ENCODE measurements at places on chromosomes 7 and 10.

GRCh38 chr7:147564786-147565476 lies 1025.6 kb upstream of the C7orf33 start:
- DNase-seq = no peak

- DNase-seq = no peak
Measured at GRCh38 chr10:43926371-43926770, 277.7 kb upstream of the ZNF32 start.

- DNase-seq = no peak
Measured at GRCh38 chr7:81285142-81285871, 366.5 kb upstream of the SEMA3C start.

DNA sequence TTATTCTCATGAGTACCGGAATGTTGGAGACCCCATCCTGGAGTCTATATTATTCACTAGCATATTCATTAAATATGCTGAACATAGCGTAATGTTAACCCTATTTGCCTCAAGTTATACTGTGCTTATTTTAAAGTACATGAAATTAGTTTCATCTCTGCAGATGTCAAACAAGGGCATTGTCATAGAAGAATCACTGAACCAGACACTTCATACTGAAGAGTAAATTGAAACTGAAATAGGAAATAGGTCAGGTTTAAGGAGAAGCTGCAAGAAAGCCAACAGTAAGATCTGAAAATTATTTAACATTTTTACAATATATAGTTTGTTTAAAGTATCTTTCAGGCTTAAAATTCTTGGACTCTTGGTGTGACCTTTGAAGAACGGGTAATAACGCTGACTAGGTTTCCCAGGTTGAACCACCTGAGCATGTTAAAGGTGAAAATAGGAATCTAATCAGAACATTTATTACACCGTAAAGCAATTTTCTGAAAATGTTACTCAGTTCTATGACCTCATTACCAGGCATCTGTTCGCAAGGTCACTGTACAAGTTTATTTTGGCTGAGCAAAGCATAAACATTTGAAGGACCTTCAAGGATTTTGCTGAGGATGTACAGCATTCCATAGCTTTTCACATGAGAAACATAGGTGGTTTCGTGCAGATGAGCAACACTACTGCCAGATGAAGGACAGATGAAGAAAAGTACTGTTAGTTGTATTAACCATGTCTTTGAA lies 82.7 kb downstream of the REEP3 start:
- DNase-seq = no peak

DNA sequence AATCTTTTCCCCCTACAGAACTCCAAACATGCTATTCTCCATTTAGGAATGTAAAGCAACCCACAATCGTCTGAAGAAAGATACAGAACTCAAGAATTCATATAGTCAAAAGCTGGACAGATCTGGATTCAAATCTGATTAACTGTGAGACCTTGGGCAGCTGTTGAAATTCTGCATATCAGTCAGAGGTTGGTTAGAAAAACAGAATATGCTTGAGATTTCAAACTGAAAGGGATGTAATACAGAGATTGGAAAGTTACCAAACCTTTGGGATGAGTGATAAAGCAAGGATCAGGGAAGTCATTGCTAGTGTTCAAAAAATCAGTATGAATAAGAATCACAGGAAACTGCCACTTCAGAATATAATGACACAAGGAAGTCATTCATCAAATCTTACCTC lies 406.6 kb downstream of the HTR7 start:
- DNase-seq = no peak

- no peak for DNase-seq
Measured at GRCh38 chr10:123561141-123561440, 105.1 kb upstream of the GPR26 start.

GRCh38 chr10:31721096-31721495 lies 207.5 kb downstream of the ARHGAP12 start:
- DNase-seq = no peak

DNA sequence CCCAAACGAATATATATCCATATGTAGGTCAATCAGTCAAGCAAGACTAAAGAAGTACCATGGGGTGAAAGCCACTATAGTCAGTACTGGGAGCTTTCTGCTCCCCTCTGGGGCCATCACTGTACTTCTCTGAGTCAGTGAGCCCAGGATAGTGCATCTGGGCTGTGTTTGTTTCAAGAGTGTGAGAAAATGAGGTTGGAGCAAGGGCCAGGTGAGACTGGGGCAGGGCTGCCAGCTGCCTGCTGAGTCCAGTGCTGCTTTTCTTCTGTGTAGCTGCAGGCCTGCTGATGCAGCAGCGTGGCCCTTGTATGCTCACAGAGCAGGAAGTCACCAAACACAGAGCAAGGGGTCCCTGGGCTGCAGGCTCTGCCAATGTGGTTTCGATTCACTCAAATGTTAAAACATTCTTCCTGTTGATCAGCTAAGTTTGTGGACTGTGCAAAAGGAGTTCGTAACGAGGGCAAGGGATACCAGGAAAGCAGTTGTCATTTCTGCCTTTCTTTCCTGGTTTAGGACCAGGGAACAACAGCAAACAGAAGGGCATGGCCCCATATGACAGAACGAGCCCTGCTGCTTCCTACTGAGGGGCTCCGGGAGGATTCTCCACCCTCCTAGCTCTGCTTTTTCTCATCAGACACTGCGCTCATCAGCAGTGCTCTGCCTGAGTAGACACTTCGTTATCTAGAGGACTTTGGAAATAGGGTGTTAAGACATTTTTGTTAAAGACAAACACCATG lies 65.4 kb upstream of the TNS3 start:
- no peak for DNase-seq

DNA sequence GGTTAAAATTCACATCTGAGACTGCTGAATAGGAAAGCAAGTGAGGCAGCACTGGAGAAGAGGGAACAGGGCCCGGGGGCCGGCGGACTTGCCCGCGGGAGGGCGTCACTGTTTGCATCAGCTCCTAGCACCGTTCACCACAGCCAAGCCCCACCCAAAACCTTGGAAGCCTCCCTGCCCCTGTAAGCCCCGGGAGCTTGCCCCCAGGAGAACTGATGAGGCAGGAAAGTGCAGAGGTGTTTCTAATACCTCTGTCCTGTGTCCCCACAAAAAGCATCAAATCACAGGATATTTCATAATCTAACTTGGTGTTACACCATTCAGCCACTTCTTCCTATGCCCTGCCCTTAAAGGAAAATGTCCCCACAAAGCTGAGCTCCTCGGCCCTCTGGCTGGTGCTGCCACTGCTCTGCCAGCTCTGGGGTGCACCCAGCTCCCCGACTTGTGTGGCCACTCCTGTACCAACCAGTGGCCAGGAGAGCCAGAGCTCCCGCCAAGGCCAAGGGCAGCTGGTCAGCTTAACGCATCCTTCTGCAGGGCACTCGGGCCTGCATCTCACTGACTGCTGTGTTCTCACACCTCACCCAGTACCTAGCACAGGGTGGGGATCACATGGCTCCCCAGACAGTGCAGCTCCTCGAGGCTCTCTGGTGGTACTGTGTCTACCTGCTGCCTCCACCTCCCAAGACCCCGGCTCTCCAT lies 47.3 kb upstream of the CNPY1 start:
- DNase-seq = no peak

GRCh38 chr7:43954524-43955228 lies 28.4 kb downstream of the UBE2D4 start:
- peak; percentile 4 for DNase-seq

DNA sequence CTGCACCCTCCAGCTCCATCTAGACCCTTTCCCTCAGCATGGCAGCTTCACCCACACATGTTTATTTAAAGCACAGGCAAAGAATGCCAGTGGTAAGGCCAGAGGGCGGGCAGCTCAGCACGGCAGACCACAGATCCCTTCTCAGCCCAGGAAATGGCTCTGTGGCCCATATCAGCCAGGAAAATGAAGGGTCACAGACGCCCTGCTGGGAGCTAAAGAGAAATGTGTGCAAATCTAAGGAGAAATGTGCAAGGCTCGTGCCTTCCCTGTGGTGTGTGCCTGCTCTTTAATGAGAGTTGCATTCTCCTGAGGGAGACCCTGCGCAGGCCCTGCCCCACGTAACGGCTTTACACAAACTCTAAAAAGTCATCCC lies 23.0 kb downstream of the PTPRN2 start:
- no peak for DNase-seq

DNA sequence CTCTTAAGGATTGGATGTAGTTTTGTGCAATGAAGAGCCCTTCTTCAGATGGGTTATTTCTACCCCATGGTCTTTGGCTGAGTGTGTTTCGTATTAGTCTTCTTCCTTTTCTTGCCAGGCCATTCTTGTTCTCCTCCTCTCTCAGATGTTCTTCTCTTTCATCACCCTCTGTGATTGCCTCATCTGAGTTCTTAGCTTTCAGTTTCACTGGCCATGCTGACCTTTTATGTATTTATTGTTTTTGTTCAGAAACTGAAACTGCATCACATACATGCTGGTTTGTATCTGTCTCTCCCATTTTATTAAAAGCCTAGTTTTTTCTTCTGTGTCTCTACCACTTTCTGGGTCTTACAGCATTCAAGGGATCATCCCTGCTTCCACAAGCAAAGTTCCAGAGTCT lies 21.7 kb upstream of the PCGF5 start:
- peak; percentile 37 for DNase-seq

DNA sequence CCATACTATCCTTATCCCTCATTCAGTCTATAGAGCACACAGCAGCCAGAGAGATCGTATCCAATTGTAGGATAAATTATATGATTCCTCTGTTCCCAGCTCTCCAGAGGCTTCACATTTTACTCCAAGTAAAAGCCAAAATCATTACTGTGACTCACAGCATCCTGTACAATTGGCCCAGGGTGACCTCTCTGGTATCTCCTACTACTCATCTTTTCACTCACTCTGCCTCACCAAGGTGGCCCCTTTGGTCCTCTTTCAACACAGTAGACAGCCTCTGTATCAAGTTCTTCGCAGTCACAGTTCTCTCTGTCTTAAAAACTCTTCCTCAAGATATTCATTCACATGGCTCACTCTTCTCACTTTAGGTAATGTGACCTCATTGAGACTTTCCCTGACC lies 72.6 kb upstream of the LSM8 start:
- no peak for DNase-seq

- DNase-seq = no peak
Measured at GRCh38 chr10:62036186-62037081, 134.9 kb downstream of the ARID5B start.

- DNase-seq = no peak
Measured at GRCh38 chr10:36087006-36088005, 445.2 kb upstream of the FZD8 start.

DNA sequence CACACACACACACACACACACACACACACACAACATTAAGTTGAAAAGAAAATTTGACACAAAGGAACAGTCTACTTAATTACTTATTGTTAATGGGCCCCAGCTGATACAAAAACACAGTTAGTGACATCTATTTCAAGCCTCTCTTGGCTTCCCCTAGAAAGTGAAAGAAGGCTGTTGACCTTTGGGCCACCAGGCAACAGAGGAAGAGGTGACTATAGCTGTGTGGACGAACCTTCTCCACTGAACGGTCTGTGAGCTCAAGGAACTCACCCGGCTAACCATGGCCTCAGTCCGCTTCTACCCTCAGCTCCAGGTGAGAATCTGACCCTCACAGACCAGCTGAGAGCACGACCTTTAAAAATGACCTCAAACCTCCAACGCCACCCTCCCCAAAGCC lies 32.9 kb upstream of the CALN1 start:
- no peak for DNase-seq

- DNase-seq = peak; percentile 32
Measured at GRCh38 chr10:26556748-26557640, 118.9 kb downstream of the APBB1IP start.

- no peak for DNase-seq
Measured at GRCh38 chr7:127629268-127629854, 11.4 kb upstream of the PAX4 start.

DNA sequence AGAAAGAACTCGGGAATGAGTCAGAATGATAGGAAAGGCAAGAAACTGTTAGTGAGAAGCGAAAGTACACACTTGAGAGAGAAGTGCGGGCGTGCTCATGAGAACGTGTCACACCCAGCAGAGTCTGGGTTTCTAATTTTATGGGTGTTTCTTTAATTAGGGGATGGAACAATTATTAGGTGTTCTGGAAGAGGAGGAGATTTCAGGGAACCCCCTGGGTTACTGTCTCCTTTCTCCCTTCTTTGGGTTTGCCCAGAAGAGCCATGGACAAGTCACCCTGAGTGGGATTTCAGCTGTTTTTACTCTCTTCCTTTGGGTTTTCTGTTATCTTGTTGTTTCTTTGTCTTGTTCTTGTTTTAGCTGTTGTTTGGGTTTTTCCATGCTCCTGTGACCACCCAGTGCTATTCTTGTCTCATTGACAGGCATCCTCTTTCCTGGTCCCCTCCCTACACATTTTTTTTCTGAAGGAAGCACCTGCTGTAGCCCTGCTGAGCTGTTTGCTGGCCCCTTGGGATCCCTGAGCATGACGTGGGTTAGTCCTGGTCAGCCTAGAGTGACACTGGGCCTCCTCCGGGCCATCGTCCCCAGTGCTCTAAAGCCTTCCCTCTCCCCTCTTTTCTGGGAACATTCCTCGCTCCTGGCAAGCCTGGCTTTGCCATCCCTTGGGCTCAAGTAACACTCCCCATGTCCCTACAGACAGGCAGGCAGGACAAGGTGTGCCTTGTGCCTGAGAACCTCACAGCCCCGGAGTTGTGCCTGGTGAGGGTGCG lies 3.5 kb downstream of the SH2D4B start:
- no peak for DNase-seq

DNA sequence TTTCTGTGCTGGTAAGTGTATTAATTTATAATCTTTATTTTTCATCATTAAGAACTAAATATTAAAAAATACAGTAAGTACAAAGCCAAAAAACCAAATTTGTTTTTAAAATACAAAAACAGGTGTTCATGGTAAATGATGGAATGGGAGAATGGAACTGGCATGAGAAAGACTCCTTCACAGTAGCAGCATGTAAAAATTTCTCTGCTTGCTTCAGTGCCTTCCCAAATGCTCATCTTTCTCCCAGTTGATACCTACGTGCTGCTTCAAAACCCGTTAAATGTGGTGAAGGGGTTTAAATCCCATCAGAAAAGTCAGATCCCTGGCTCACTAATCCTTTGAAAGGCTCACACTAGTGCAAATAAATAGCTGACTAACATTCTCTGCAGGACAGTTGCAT lies 4.2 kb downstream of the RNF133 start:
- DNase-seq = no peak

DNA sequence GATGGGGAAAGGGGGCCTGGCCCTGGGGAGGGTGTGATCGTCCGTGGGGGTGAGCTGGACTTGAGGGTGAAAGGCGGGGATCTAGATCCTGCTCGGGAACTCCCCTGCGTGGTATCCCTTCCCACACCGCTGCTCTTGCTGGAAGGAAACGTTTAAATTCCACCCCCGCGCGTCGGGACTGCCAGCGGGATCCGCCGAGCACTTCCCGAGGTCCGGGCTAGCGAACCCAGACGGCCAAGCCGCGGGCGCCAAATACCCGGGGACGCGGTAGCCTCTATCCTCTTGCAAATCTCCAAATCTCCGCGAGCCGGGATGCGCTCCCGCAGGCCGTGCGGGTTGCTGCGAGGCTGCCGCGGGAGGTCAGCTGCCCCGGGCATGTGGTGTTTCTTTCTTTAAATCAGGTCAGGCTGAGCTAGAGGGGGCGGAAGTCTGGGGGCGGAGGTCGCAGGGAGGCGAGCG lies 904 bp downstream of the NPTX2 start:
- DNase-seq = no peak
